ENCODE measurements at places on chromosomes 3 and 15.

DNA sequence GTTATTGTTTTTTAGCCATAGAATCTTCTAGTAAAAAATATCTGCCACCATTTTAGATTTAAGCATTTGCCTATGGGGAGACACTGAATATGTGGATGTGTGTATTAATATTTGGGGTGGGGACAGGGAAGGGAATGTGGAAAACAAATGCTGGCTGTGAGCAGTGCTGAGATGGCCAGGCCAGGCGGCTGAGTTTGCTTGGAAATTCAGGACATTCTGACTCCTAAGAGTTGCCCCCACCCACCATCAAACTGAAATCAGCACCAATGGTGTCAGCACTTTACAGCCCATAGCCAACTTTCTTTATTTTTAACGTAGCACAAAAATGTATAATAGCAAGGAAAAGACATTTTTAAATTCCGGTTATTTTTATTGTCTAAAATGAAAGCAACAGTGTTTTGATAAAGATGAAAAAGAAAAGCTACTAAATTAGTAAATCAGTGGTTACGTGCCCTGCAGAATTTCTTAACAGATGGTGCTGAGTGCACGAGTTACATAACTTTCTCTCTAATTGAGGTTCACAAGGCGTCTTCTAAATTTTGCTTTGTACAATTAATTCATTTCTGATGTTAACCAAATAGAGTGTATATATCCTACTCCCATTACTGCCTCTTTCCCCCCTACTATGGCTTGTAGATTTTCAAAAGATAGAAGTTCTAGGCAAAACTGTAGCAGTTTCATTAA lies 34.0 kb downstream of the B3GALNT1 start:
- DNase-seq = no peak

DNA sequence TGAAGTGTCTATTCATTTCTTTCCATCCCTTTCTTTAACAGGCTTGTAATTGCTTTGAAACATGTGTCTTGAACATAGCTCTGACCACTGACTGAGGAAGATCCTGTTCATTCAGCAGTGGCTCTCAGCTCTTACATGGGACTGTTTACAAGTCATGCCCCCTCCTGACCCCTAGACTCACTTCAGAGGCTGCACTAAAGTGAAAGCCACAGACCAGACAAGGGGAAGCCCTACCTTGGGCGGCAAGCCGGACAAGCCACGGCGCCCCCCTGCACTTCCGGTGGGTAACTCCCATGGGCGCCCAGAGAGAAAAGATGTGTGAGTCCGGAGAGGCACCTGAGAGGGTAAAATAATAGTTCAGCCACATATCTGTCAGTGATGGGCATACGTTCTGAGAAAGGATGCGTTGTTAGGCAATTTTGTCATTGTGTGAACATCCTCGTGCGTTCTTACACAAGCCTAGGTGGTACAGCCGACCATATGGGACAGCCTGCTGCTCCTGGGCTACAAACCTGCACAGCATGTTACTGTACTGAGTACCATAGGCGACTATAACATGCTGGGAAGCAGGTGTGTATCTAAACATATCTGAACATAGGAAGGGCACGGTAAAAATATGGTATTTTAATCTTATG lies 116.2 kb downstream of the CHSY1 start:
- peak; percentile 27 for DNase-seq

DNA sequence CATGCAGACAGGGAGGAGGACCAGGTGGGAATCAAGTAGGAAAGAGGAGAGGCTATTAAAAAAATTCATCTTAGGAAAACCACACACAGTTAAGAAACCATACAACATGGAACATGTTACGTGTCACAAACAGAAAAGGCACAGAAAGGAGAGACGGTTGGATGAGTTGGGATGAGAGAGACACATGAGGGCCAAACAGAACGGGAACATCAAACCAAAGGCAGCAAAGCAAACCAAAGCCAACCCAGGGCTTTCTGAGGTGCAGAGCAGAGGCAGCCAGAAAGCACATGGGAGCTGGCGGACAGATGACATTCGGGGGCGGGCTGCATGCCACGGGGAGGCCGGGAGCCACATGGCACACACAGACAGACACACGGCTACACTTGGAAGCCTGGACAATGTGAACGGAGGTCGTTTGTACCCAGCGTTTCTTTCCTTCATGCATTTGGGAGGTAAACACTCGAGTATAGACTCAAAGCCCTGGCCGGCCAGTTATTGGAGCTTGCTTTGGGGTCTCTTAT lies 8.6 kb upstream of the SEC13 start:
- no peak for DNase-seq

DNA sequence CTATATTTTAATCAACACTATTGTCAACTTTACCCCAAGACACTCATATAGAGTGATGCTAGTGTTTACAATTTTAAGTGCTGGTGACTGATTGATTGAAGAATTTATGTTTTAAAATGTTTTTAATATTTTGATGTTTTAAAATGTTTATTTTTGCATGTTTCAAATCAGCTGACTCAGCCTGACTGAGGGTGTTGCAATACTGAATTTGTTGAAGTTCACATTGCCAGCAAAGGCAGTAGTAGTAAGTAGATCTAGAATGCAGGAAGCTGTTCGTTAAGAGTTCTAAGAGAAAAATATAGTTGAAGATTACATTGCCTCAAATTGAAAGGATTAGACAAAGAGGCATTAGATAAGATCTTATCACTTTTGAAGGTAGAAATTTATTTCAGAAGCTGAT lies 977.6 kb downstream of the IGSF11 start:
- DNase-seq = no peak

DNA sequence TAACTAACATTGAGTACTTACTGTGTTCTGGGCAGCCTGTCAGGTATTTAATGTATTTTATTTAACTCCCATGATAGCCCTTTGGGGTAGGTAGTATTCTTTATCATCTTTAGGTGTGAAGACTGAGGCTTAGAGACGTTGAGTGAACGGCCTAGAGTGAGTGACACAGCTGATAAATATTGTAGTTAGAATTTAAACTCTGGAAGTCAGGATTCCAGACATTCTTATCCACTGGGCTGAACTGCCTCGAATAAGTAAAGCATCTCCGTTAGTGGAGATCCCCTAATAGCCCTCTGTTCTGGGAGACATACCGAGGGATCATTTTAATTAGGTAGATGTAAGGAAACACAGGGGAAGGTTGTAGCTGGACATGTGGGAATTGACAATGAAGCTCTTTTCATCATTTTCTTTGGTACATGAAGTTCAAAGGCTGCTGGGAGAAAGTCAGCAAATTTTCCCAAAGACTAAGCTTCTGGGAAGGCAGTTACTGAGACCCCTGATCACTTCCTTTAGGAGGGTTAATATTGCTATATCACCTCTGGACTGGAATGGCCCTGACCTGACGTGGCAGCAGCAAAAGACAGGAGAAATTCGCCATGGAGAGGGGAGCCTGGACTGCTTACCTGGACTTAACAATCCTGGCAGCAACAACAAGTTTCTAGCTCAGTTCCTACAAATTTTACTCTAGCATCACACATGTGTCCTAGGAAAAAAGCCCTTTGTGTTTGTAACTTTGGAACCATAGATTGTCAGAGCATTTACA lies 11.7 kb upstream of the PDCD6IP start:
- no peak for DNase-seq

GRCh38 chr15:63869371-63870042 lies 35.8 kb upstream of the HERC1 start:
- no peak for DNase-seq

GRCh38 chr3:124558991-124559845 lies 171.0 kb upstream of the UMPS start:
- no peak for DNase-seq

- DNase-seq = peak; percentile 79
These were observed 21.8 kb downstream of the CTSH start for GRCh38 chr15:78923015-78923414.

DNA sequence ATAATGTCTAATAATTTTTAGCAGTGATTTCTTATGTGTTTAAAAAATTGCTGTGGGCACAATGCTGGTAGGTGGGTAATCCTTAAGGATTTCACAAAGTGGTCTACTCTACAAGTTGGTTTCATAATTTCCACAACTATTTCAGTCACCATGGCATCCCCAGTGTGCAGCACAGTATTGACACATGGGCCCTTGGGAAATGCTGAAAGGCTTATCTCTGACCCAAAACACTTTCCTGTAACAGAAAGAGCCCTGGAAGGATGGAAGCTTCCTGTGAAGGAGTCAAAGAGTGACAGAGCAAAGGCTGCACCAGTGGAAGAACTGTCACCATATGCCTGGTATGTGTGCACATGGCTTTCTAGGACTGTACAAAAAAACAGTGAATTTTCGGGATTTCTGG lies 153.7 kb downstream of the ANO10 start:
- no peak for DNase-seq

DNA sequence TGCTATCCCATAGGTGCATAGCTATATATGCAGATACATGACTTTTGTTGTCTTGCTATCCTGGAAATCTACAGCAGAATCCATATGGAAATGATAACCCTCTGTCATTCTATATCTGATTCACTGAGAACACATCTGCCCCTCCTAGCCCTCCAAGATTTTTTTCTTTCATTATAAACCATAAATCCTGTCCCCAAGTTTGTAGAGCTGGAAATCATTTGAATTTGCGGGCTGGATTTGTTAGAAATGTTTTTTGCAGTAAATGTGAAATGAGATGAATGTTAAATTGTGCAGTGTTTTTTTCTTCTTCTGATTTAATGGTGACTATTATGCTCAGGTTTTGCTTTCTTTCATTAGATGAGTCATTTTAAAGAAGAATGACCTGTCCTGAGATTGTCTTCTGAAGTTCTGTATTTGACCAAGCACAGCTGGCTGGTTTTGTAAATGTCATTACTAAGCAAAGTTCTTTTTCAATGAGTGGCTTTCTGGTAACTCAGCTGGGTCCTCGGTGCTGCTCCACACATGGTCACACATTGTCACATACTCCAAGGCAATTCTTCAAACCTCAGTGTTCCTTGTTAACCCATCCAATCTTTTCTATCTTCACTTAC lies 25.3 kb upstream of the ABHD17C start:
- no peak for DNase-seq

DNA sequence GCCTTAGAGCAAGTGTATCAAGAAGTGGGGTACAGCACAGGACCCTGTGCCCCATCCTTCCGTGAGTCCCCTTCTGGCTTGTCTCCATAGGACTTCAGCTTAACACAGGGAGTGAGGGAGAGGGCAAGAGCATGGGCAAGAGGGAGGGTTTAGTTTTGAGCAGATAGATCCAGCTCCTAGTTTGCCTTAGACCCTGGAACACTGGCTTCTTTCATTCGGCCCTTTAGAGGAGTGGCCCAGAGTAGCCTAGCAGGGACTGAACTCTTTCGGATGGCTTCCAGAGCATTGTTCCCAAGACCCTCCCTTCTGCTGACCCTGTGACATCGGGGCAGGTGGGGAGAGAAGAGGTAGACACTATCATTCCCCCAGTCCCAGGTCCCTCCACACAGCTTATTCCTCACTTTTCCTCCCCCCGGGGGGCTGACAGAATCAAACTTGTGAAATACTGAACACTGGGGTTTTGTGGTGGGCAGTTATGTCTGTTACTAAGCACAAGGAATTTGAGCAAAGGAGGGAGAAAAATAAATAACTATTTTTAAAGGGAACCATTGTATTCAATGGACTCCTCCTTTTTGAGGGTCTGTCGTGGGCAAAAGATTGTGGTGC lies 289.6 kb upstream of the C2CD4B start:
- no peak for DNase-seq
